Fibroblast of lung (primary cell): ENCODE measurements at places on chromosomes 1 and 21. TPM values are rescaled to one million over a fixed set of nuclear protein-coding genes. Genes with fewer than 3 reads are reported as not detected.

GRCh38 chr1:169860187-169860586, 33.5 kb downstream of the SCYL3 start:
- no peak for DNase-seq

The ANKRD65 gene
- total RNA-seq: 1.3 and 2.0 TPM in 2 replicates

- peak; percentile 59 for DNase-seq
Observed at GRCh38 chr1:215957663-215958062, 390.6 kb downstream of the KCTD3 start.

DNA sequence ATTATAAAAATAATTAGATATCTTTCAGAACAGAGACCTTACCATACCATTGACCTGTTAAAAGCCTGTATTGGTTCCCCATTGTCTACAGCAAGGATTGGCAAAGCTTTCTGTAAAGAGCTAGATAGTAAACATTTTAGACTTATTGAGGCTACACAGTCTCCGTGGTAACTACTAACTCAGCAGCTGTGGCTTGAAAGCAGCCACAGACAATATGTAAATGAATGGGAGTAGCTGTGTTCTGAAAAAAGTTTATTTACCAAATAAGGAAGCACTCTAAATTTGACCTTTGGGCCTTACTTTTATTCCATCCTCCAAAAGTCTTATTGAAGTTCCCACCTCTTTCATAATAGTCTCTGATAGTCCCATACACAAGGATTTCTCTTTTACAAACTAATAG, 39.7 kb downstream of the NUP210L start:
- DNase-seq: peak; percentile 25

The SPRR1B gene
- not detected in 2 replicates for total RNA-seq

The RBM8A gene
- 56.6 and 61.9 TPM in 2 replicates for total RNA-seq

DNA sequence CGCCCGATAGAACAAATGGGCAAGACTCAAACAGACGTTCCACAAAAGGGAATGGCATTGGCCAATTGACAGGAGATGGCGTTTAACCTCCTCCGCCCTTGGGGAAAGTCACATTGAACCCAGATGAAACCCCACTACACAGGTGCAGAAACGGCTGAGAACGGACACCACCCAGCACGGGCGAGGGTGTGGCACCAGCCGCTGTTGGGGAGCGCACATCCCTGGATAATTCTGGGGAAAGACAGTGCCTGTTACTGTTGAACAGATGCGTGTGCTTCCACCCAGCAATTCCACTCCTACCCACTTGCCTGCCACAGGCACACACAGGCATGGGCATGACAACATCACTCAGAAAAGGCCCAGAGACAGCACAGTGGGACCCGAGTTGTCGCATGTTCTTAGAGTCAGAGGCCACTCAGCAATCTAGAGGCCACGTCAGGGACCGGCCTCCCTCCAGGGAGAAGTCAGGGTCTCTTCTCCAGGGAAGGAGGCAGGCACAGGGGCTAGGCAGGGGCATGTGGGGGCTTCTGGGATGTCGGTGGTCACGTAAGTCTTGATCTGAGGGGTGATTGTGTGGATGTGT, 15.2 kb downstream of the PRXL2B start:
- no peak for DNase-seq

DNA sequence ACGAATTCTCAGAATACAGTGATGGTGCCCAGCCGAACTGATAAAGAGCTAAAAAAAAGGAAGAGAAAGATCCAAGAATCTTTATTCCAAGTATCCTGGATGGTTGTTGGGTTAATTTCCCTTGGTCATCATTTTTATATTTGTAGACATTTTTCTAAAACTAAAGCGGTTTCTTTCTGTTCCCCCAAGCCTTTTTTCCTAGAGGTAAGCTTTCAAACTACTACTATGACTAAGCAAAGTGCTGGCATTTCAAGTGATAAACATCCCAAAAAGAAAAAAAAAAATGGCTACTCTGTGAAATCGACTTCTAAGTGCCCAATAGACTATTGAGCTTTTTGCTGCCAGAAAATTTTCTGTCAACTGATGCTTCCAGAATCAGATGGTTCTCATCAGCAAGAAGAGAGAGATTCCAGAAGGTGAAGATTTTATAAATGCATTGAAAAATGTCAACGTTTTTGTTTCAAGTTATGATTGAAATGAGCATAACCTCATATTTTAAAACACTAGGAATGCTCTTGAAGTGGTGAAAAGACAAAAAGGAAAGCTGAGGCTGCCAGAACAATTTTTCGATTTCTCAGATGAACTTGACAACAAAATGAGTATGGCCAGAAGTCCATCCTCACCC, 96.1 kb upstream of the ZC3H11B start:
- peak; percentile 21 for DNase-seq

The TMEM52 gene
- 0.17 TPM in 1 of 2 replicates, not detected in the other for total RNA-seq

DNA sequence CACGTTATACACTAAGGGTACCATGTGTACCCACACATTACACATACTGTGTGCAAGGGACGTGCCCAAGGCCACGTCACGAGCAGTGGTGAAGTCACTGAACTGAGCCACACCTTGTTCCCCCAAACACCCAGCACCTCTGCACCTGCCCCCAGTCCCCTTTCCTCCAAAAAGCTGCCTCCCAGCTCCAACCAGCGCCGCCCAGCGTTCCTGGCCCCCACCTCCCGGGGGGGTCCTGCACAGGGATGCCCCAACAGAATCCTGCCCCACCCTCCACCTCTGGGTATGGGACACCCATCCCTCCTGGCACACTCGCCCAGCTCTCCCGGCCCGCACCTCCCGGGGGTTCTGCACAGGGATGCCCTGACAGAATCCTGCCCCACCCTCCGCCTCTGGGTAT, 54.1 kb downstream of the CHD5 start:
- DNase-seq: no peak

- DNase-seq: no peak
Observed at GRCh38 chr1:56972976-56973375, 7.2 kb upstream of the C8B start.

The CENPF gene
- 2.3 and 13.2 TPM in 2 replicates for total RNA-seq

GRCh38 chr21:31098576-31099005, 60.3 kb upstream of the KRTAP19-8 start:
- DNase-seq: peak; percentile 45

The TNFRSF1B gene
- total RNA-seq: 23.9 and 24.8 TPM in 2 replicates

The CR1L gene
- under 0.01 TPM in 1 of 2 replicates, not detected in the other for total RNA-seq

- peak; percentile 75 for DNase-seq
Observed at GRCh38 chr1:115322631-115323030, 15.4 kb downstream of the NGF start.

GRCh38 chr1:8438489-8438888, 120.6 kb downstream of the SLC45A1 start:
- peak; percentile 31 for DNase-seq

- DNase-seq: no peak
Observed at GRCh38 chr1:81867235-81867634, 66.5 kb downstream of the ADGRL2 start.

The GCSAML gene
- total RNA-seq: not detected in 2 replicates
